ENCODE measurements at places on chromosomes 5 and 9.

DNA sequence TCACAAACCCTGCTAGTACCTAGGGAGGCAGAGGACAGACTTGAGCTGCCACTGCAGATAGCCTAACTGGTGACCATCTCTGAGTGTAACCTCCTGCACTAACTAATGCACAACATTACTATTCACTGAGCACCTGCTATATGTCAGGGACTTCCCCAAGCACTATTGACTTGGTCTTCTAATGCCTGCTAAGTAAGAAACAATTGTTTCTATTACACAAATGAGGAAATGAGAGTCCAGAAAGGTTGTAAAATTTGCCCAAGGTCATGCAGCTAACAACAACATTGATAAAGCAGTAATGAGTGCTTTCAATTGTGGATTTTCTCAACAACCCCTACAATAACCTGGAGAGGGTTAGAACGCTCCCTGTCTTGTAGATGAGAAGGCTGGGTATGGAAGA, 183.7 kb downstream of the ZNF462 start:
- DNase-seq = no peak

DNA sequence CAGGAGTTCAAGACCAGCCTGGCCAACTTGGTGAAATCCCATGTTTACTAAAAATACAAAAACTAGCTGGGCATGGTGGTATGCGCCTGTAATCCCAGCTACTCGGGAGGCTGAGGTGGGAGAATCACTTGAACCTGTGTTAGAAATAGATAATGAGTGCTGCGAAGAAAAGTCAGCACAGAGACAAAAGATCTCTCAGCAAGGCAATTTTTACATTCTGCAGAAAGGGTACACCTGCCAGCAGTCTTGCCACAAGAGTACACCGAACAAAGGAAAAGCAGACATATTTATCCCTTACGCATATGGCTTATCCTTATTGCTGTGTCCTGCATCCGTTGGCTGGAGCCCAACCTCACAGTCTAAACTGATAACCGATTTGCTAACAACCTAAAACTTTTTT, 16.2 kb upstream of the GPBP1 start:
- no peak for DNase-seq

DNA sequence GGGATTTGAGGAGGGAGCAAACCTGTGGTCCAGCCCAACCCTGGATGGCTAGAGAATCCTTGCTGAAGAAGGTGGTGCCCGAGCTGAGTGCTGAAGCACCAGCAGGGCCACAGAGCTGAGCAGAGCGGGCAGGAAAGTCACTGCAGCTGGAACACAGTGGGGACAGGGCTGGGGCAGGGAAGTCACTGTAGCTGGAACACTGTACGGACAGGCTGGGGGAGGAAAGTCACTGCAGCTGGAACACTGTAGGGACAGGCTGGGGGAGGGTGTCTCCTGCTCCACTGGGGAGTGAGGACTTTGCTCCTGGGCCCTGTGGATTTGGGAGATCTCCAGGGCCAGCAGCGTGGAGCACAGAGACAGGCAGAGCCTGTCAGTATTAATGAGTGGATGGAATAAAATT, 9.0 kb upstream of the SUSD3 start:
- no peak for DNase-seq

- DNase-seq = no peak
Measured at GRCh38 chr5:110880413-110880812, 141.6 kb downstream of the SLC25A46 start.

DNA sequence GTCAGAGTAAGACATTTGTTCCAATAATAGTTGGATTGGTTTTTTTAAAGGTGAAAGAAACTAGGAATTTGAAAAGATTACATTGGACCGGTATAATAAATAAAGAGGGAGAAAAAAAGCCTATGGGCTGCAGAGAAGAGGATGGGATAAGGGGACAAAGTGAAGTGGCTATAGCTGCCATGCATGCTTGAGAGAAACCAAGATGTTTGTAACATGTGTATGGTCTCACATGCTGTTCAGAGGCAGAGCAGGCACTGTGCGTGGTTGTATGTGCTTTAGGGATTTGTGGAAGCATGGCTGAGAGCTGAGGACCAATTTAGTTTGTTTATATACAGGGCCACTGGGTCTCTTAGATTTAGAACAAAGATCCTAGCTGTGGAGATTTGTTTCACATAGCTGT, 32.7 kb downstream of the LNPEP start:
- DNase-seq = no peak

- no peak for DNase-seq
Measured at GRCh38 chr9:1922026-1922425, 93.1 kb upstream of the SMARCA2 start.

DNA sequence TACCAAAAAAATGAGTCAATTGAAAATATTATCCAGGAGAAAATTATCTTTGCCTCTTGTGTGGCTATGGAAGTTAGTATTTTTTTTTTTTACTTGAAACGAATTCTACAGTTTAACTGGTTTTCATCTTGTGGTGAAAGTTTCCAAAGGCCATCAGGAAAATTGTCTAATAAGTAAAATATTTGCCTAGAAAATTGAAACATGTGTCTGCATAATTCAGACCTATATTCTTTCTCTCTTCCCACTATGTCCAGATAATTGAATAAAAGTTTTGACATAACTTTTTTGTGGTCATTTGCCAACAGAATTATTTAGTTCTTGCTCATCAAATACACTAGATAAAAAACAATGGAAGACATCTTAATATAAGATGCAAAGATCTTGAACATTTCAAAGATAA, 321.5 kb upstream of the RPS23 start:
- DNase-seq = no peak

DNA sequence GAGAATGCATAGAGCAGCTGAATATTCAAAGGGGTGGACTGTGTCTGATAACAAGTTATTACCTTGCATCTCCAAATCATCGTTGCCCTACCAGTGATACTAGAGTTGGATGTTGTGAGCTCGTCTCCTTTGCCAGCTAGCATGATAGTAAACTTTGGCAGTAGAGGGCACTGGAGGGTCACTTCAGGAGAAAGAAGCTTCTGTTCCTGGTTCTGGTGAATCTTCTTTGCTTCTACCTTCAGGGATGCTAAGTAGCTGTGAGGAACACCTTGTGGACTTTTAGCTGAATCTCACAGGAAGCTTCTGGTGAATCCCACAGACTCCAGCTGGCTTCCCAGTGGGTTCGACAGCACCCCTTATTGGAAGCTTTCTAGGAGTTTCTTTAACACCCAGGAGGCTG, 626.6 kb upstream of the SGCD start:
- DNase-seq = peak; percentile 36

DNA sequence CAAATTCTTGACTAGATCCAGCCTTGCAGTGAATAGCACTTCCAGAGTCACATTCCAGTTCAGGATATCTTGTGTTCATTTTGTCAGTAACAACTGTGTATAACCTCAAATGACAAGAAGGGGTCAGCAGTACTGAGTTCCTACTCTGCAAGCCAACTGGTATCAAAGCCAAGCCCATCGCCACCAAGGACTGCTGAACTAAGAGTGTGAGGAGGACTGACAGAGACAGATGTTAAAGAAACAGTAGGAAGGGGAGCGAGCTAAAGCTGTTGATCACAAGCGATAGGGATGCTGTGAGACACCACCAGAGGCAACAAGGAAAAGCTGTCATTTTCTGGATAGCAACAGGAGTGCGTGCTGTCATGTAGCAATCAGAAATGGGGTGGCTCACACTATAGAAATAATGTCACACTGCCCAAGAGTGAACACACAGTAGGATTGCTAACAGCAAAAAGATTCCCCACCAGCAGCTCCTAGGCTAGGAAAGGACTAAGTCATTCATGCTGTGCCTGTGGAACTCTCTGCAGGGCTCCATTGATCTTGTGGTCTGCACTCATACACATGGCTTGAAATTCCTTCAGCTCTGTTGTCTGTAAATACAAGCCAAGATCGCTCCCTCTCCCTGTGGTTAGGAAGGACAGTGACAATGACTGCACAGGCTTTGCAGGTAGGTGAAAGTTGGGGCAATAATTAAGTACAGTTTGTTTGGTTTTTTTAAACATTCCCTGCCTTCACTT, 658.6 kb downstream of the NR2F1-AS1 start:
- DNase-seq = no peak

DNA sequence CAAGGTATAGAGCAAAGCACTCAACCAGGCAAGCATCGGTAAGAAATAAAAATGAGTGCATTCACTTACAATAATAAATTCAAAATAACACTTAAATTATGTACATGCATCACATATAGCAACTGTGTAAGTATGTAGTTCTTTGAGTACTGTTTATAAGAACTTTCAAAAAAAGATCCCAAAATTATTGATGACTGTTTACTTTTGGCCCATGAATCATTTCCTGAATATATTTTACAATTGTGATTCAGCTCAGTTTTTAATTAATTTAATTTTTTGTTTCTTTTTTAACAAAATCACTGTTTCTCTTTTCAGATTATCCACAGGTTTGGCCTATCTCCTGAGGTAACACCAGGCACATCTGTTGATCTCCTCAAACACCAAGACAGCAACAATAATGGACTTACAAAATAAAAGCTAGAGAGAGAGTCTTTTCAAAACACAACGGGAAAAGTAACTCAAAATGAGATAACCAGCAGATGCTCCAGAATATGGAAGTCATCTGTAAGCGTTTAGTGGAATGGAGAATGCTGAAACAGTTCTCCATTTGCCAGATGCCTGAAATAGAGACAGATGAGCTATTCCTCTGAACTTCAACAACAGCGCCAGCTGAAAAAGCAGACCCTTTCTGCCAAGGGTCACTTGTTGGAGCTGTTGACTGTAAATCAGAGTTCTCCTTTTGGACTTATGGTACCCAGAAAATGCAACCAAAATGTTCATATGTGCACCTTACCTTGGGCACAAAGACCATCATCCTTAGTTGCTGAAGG, 348.6 kb upstream of the RGMB start:
- DNase-seq = no peak

- no peak for DNase-seq
Measured at GRCh38 chr9:113674436-113674835, 201.7 kb upstream of the ZNF618 start.

- no peak for DNase-seq
Measured at GRCh38 chr5:43699910-43700309, 96.9 kb downstream of the NNT start.

GRCh38 chr9:32500768-32501167, 25.2 kb downstream of the RIGI start:
- DNase-seq = no peak
